ENCODE measurements at places on chromosomes 3 and 15.

DNA sequence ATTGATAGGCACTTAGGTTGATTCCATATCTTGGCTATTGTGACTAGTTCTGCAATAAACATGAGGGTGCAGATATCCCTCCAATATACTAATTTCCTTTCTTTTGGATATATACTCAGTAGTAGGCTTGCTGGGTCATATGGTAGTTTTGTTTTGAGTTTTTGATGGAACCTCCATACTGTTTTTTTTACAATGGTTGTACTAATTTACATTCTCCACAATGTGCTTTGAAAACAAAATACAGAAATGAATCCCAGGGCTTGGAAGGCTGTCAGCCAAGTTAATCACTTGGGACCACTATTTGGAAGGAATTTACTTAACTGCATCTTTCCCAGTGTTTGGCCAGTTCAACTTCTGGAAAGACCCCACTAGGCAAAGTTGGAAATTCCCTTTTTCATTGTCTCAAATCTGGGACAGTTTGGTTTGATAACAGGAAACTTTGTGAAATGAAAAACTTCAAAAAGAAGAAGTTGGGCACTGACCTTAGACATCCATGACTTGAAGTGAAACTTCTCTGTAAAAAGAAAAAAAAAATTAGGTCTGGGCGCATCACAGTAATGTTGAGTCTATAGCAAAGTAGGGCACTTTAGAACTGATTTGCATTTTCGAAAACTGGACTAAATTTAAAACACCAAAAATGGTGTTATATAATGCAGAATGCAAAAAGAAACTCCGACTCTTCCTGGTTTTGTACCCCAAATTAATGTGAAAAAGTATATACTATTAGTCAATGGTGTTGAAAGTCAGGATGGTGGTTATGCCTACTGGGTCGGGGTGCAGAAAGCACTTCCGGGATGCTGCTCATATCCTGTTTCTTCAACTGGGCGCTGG, 6.0 kb downstream of the CTSH start:
- no peak for DNase-seq

DNA sequence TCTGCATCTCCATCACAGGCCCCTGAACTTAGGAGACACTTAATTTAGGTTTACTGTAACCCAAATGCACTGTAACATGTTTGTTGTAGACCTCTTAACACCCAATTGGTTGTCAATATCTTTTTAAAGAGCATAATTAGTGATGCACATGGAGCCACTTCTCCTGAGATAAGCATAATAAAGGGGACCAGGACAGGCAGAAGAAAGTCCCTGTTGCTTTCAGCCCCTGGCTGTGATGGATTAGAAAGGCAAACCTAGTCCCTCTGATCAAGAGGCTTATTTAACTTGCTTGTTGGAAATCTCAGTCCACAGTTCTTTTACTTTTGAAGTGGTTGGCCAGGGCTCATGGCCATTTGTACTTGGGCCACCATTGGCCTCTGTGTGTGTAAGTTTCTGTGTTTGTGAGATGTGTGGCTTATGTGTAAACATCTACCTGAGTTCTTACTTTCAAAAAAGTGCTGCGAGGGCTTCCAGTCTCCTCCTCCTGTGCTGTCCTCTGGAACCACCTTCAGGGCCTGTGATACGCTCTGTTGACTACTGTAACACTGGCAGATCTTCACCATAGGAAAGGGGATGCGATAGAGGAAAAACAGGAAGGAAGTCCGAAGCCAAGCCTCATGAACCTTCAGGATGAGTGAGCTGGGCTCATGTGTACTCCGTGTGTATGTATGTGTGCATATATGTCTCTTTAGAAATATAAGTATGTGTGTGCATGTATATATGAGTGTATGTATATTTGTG, 136.2 kb downstream of the EPHB1 start:
- DNase-seq: no peak

- DNase-seq: no peak
Observed at GRCh38 chr3:21995079-21995607, 244.1 kb upstream of the ZNF385D start.

- no peak for DNase-seq
Observed at GRCh38 chr15:61621865-61622264, 392.8 kb upstream of the RORA start.

DNA sequence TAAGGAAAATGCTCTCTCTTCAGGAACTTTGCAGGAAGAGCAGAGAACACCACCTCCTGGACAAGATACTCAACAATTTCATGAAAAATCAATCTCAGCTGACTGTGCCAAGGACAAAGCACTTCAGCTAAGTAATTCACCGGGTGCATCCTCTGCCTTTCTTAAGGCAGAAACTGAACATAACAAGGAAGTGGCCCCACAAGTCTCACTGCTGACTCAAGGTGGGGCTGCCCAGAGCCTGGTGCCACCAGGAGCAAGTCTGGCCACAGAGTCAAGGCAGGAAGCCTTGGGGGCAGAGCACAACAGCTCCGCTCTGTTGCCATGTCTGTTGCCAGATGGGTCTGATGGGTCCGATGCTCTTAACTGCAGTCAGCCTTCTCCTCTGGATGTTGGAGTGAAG, 200.5 kb downstream of the AKAP13 start:
- peak; percentile 80 for DNase-seq

- peak; percentile 82 for DNase-seq
Observed at GRCh38 chr3:42013691-42014457, 52.0 kb upstream of the ULK4 start.

GRCh38 chr3:130227540-130227939, 117.9 kb upstream of the COL6A5 start:
- DNase-seq: no peak

DNA sequence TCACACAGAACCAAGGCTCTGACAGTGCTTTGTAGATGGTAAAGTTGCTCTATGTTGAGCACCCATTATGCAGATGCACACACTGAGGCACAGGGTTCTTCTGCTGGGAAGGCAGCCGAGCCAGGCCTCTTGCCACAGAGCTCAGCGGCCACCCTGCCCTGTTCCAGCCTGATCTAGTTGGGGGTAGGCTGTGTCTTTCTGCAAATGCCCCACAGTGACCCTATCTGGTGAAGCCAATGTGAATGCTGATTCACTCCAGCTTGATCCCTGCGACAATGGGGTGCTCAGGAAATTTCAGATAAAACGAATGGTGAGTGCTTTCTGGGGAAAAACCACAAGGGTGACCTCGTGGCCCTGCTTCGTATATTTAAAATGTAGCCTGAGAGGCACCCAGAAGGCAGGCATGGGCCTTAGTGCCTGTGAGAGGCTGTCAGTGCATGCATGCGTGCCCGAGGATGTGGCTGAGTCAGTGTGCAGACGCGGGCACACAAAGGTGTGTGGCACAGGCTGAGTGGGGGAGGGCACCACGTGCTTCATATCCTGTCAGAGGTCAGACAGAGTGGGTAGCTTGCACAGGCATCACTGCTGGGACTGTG, 85.7 kb downstream of the ATP2B2 start:
- no peak for DNase-seq

GRCh38 chr3:5122741-5123706, 932 bp downstream of the ARL8B start:
- peak; percentile 79 for DNase-seq

DNA sequence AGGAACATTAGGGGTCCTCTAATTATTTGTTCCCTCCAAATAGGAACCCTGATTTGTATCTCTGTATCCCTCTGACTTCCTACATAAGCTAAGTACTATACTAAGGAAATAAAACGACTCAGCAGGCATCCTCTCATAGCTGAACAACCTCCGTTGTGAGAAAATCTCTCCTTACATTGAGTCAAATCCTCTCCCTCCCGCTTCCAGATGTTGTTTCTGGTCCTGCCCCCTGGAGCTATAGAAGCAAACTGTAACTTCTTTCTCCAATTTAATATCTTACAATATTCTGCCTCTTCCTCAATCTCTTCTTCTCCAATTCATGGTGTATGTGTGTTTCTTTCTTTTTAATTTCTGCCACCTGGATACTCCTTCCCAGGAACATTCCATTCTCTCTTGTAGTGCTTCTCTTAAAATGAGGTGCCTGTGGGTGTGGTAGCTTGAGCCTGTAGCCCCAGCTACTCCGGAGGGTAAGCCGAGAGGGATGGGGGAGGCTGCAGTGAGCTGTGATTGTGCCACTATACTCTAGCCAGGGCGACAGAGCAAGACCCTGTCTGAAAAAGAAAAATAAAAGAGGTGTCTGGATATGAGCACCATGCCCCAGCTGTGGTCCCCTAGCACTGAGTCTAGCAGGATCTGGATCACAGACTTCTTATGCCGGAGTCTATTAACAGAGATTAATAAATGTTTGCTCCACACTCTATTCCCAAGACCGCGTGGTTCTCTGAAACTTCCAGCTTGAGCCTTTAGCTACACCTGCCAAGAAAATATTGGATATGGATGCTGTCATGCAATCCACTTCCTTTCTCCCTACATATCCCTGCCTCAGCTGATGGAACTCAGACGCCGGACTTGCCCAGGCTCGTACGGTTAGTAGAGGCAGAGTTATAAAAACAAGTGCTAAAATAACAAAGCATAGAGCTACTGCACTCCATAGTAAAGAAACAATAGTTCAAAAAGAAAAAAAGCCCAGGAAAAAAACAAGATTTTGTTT, 42.9 kb upstream of the NEO1 start:
- no peak for DNase-seq

- no peak for DNase-seq
Observed at GRCh38 chr3:38327335-38328009, 19.1 kb upstream of the XYLB start.

DNA sequence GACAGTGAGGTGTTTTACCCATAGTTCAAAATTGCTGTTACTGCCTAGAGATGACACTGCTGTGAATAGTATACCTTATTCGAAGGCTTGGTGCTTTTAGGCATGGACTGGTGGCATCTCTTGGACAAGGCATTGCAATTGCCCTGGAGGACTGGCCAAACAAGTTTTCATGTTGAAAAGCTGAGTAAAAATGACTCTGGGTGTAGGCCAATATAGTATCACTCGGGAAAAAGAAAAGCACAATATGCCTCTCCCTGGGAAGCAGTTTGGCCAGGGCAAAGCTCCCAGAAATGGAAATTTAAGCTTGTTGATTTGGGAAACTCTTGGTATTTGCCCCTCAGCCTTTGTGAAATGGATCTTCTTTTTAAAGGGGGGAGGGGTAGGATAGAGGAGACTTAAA, 54.8 kb downstream of the ZNF609 start:
- DNase-seq: no peak

DNA sequence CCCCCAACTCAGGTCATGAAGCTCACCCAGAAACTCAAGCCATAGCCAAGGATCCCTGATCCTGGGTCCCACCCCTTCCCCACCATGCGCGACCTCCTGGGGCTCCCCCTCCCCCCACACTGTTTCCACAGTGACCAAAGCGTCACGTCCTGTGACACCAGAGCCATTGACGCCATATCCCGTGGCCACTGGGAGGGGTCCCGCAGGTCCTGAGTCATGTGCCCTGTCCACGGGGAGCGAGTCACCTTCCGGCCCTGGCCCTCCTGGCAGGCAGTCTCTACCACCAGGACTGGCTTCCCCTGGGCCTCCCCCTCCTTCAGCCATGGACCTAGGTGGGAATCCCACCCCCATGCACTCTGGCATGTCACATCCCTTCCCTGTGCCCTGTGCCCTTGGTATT, 15.6 kb downstream of the SEMA3F start:
- no peak for DNase-seq

DNA sequence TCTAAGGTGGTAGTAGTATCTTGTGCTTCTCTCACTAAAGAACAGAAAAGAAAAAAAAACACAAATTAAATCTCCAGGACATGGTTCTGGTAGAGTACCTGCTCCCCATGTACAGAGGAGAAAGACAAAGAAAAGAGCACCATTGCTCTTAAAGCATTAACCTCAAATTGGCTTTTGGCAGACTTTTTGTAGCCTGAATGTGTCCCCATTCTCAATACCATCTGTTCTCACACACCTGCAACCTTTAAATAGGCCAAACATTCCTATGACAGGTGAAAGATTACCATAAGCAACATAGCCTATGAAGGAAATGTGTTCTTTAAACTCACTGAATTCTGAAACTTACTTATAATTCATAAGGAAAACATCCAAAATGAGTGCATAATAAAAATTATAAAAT, 68.0 kb downstream of the TIPARP start:
- DNase-seq: no peak

GRCh38 chr15:63912061-63912615, 78.4 kb upstream of the HERC1 start:
- no peak for DNase-seq

DNA sequence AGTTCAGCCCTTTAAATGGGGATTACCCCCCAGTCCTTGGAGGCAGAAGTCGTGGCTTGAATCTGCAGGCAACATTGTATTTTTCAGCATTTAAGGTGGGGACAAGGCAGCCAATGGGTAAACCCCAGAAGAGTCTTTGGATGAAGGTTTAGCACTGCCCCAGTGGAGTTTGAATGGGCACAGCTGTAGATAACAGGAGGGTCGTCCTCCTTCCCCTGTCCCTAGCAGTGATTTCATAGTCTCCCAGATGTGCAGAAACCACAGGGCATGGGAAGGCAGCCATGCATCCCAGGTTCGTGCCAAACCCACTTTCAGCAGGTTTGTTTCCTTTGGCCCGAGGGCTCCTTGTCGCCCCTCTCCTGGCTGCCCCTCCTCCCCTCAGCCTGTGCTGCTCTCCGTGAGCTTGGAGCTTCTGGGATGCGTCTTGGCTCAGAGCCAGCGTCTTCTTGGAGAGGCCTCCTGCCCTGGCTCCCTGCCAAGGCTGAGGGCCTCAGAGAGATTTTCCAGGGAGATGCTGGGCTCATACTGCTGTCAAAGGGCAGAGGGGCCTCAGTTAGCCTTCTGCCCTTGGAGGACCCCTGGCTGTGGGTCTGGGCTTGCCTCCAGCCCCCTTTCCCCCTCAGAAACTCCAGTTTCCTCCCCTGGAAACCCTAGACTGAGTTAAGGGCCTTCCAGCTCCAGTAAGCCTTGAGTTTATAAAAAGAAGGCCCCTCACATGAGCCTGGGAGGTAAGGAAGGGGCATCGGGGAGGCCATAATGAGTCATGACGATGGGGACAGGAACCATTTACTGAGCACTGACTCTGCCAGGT, 48.9 kb upstream of the POLG start:
- DNase-seq: no peak

GRCh38 chr3:73626106-73626505, 1.4 kb upstream of the PDZRN3 start:
- no peak for DNase-seq

DNA sequence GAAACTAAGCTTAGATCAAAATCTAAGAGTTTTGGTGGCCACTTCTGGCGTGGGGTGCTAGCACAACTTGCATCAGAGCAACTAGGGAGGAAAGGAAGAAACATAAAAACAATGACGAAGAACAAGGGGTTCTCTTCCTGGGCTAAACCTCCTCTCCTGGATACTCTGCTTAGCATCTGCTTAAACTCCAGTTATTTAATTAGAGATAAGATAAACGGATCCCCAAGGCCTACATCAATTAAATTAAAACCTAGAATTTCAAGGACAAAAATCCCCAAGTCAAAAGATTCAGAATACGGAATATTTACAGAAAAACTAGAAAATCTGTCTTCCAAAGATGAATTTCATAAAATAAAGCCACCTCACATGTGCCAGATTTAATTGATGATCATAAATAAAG, 281.9 kb downstream of the SHOX2 start:
- no peak for DNase-seq

All from activated CD4-positive, alpha-beta T cell treated with anti-CD3 and anti-CD28 coated beads, Interleukin-2, amount 10 ng/mL, durations not matched to agents 24 days and 14 days (primary cell).